ENCODE measurements at places on chromosomes 3 and 15.

DNA sequence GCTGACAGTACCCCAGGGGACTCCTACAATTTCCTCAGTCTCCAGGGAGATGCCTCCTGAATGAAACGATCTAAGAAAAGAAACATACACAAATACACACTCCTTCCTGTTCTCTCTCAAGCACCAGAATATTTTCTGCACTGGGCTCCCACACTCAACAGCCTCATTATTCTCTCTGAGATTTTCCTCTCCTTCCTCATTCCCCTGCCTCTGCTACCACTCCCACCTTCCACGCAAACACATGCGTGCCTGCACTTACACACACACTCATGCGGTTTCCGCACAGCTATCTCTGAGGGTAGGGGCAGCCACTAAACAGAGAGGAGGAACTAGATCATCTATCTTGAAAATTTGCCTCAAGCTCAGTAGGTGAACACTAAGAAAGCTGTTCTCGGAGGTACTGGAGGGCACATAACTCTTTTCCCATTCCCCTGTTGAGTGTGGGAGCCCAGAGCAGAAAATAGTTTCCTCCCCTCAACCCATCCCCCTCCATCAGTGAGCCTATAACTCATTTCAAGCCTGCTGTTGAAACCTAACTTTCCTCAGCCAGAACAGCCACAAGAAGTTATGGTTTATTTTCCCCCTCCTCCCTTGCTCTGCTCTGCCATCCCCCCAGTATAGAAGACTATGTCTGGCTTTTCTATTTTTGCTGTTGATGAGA is 30.5 kb upstream of the TIPARP start:
- DNase-seq: no peak

- no peak for DNase-seq
Observed at GRCh38 chr15:68497206-68497910, 65.4 kb upstream of the ITGA11 start.

DNA sequence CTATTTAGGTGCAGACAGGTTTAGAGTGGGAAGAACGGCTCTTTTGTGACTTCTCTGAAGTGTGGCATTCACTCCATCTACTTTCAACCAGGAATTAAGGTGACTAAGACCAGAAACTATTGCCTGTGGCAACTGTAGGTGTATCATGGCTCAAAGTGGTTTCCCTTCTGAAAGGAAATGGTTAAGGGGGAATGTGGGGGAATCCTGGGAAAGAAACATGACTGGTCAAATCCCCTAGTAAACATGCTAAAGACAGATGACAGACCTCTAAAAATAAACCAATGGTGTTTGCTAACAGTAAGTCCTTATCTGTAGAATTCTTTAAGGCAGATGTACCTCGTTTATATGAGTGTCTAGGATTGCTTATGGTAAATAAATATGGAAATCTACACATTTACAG is 56.9 kb downstream of the MEGF11 start:
- no peak for DNase-seq

- DNase-seq: no peak
Observed at GRCh38 chr3:127676456-127676855, 3.7 kb downstream of the ABTB1 start.

GRCh38 chr3:14374444-14374883 is 27.9 kb upstream of the SLC6A6 start:
- DNase-seq: no peak

DNA sequence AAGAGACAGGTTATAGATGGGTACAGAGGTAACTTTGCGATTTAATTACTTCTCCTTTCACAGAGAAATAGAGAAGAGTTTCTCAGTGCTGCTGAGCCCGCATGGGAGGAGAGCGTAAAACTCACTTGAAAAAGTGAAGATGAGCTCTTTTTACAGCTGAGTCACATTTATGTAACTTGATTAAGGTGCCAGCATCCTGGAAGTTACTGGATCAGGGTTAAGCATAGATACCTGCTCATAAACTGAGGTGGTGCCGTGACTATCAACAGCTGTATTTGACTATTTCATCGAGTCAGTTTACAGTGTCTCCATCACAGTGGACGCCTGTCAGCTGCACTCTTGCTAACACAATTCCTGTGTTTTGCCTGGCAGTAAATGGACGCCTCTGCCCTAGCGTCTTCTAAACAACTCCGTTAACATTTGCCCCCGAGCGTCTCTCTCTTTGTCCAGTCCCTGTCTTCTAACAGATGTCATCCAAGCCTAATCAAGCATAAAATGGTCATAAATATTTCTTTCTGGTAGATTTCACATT is 414.6 kb downstream of the FOXP1 start:
- DNase-seq: no peak

DNA sequence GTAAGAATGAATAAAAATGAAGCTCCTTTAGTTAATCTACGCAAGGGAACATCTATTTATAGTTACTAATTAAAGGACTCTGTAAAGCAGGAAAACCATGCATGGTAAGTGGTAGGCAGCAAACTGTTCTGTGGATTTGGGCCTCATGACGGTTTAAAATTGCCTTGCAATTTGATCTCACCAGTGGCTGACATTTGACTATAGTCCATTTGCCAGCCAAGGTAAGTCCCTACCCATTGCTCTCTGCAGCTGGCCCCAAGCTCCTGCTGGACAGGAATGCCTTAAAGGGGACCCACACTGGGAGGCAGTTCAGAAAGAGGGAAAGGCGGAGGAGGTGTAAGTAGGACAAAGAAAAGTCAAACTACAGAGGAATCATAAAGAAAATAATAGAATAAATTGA is 203.3 kb downstream of the PLCL2 start:
- no peak for DNase-seq

- DNase-seq: no peak
Observed at GRCh38 chr15:75307778-75308390, 25.2 kb downstream of the GOLGA6D start.

DNA sequence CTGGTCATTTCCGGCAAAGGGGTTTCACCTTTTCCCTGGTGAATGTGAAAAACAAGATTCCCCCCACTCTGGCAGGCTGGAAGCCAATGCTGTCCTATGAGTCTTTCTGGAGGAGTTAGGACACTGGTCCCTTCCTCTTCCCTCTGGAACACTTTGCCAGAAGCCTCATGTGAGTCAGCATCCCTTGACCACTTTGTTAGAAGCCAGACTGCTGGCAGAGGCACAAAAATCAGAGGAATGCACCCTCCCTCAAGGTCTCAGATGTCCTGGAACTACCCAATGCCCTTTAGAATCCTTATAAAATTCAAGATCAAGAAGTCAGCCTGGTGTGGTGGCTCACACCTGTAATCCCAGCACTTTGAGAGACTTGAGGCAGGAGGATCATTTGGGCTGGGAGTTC is 26.6 kb downstream of the ITGB5 start:
- DNase-seq: no peak

GRCh38 chr3:23202203-23202920 is 765 bp upstream of the UBE2E2 start:
- DNase-seq: no peak

DNA sequence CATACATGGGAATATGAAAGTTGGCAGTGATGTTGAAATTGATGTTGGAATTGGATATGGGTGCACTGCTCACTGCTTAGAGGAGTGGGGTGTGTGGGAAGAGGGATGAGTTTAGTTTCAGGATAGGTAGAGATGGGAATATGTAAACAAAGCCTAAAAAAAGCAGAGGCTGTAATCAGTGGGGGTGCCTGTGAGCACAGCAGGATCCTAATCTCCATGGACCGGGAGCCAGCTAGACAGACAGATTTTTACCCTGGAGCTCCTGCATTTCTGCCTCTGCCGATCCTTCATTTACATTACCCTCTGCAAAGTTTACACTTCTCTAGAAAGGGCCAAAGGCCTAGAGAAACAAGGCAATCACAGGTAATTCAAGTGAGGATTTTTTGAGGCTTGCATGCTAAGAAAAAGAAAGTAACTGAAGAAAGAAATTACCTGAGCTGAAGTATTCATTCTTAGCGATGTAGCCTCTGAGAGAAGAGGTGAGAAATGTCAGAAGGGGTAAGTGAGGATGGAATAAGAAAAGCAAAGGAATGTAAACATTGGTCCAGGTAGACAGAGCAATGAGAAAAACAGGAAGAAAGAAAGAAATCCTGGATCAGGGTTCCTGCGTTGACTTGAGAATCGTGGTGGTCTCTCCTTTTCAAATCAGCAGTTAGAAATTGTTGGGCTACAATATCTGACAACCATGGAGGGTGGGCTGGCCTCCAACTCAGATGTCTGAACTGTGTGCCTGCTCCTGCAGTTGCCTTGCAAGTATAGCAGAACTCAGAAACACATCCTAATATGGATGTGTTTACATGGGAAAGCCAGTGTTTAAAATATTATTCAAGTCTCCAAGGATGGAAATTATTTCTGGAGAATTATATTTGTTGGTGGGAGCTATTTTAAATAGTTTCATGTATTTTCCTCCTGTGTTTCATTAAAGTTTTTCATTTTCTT is 79.8 kb downstream of the CRTC3 start:
- no peak for DNase-seq

GRCh38 chr15:81268881-81269601 is 54.9 kb downstream of the STARD5 start:
- DNase-seq: no peak

DNA sequence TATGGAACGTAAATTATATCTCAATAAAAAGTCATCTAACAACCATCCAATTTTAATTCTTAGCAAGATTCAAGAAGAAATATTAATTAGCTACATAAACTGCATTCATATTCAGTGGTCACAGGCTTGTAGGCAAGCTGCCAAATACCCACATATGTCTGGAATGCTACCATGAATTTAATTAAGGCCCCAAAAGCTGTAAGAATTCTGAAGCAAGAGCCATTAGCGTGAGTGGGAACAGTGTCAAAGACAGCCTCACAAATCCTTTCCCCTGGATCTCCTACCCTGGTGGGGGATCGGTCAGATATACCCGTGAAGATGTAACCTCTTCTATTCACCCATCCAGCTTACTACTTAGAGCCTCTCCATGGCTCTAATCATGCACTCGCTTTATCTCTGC is 40.0 kb downstream of the ATG7 start:
- DNase-seq: no peak

DNA sequence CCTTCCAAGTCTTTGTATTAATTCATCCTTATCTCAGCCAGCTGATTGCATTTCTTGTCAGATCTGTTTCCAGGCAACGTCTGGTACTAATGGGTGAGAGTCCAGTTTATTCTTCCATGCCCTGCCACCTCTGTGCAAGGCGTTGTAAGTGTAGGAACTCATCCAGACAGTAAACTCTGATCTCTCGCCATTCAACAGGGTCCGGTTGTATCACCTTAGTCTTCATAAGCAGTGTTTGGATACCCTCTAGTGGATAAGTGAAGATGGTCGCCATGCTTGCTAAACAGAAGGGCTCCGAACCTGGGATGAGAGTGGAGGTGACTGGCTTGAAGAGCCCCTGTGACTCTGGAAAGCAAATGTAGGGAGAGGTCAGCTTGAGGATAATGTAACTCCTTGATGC is 51.6 kb upstream of the CMTM7 start:
- no peak for DNase-seq

- DNase-seq: no peak
Observed at GRCh38 chr3:180755556-180755955, 76.3 kb upstream of the CCDC39 start.

DNA sequence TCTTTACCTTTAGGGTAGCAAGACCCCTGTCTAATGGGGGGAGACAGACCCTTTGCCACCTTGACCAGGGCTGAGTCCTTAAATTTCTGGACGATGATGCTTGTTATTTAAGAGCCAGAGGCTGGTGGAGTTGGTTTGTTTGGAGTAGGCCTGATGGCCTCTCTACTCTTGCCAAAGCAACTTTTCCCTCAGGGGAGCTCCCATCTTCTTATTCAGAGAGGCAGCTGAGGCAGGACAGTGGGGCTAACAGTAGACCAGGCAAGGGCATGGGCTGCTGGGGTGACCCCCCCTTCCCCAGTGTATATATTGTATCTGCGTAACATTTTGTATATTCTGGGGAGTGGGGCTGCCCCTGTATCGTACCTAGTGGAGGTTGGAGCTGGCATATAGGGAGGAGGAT is 10.3 kb downstream of the RPS17 start:
- DNase-seq: no peak

- no peak for DNase-seq
Observed at GRCh38 chr3:193982258-193982659, 153.7 kb upstream of the HES1 start.

DNA sequence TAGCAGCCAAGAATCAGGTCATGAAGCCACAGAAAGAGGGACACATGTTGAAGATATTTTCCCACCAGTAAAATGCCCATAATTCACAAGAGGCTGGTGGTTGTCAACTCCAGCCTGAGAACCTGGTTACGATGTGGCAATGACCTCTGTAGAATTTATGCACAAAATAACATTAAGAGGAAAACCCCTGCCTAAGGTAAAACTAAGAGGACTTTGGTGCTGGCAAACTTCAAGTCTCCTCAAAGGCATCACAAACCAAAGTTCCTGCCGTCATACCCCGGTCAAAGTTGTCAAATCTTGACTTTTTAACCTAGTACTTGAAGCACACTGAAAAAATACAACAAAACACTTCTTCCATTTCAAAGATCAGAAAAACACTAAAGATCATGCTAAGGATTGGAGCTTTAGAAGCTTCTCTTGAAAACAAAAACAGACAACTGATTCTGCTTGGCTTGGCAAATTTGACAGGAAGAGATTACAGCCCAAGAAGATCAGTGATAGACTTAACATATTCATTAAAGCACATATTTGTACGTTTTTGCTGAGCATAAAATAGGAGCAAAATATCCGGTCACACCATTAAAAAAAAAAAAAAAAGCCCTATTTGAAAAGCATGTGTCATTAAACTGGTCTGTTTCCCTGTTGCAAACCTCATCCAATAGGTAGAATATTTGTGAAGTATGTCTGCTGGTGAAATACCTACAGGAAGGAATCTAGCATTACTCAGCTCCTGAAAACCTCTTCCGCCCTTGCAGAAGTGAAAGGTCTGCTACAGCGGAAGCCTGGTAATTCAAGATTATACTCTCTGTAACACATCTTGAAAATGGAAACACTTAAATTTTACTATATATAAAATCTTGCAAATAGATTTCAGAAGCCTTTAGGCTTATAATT is 22.8 kb downstream of the EIF4E3 start:
- no peak for DNase-seq

- DNase-seq: no peak
Observed at GRCh38 chr3:55546866-55547669, 60.0 kb upstream of the WNT5A start.

DNA sequence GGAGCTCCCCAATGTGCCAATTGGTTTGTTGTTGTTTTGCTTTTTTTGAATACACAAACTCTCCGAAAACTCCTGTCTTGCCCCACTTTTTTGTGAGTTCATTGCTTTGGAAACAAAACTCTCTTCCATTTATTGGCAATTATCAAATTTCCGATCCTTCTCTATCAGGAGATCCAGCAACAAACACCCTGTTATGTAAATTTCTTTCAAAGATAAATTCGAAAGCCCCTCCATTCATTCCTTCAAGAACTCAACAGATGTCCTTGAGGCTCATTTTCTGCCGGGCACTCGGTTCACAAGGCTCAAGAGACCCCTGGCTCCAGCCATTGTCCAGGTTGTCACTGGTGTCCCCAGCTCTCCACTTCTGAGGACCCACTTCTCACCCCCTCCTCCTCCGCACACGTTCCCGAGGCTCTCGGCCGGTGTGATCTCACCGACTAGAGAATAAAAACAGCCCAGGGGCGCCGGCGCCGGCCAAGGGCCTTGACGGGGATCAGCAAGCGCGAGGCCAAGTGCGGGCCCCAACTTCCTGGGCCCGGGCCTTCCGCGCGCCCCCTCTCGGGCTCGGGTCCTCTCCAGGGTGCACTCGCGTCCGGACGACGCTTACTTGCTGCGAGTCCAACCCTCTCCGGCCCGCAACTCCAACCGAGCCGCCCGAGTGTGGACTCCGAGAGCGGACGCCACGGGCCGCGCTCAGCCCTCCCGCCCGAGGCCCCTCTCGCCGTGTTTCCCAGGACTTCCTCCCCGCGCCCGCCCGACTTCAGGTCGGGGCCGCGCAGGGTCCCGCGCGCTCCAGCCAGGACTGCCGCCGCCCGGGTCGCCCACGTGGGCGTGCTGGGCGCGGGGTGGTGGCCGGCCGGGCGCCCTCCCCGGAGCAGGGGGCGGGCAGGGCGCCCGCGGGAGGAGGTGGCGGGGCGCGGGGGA is 533 bp upstream of the SMAD3 start:
- DNase-seq: no peak

Data from NCI-H187 (cell line).